Non-pigmented ciliary epithelial cell (primary cell): ENCODE measurements at places on chromosomes 2 and 18.
A peak's percentile ranks its signal among the peaks of the same experiment; 100 is the strongest.

DNA sequence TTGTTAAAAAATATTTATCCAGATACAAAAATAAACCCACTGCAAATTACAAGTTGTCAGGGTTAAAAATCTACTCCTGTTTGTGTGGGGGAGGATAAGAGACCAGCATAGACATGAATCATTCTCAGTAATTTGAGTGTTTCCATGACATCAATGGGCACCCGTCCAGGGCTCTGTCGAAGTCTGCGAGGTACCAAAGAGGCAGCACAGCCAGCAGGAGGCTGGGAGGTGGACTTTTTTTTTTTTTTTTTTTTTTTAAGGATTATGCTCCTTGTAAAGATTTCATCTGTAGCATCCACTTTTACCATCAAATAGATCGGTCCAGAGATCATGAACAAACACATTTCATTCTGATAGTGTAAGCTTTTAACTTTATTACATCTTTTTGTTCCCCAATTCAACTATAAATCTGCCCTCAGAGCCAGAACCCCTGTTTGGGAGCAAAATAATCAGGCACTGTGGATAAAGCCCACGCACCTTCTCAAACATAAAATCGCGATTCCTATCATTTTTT, 182.0 kb downstream of the TCF4 start:
- peak; percentile 89 for DNase-seq

DNA sequence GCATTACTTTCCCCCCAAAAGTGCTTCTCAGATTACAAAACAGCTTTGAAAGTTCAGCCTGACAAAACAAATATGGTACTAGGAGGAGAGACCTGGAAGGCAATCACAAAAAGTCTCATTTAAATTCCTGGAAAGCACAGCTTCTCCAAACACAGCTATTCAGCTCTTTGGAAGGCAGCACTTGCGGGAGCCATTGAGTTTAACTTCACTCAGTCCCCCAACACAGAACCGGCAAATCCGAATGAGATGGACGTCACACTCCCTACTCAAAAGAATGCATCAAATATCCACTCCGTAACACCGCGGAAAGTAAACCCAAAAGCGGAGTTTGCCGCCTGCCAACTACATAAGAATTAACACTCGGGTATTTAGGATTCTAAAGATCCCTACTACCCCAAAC, 638 bp downstream of the ST6GAL2 start:
- peak; percentile 5 for DNase-seq

DNA sequence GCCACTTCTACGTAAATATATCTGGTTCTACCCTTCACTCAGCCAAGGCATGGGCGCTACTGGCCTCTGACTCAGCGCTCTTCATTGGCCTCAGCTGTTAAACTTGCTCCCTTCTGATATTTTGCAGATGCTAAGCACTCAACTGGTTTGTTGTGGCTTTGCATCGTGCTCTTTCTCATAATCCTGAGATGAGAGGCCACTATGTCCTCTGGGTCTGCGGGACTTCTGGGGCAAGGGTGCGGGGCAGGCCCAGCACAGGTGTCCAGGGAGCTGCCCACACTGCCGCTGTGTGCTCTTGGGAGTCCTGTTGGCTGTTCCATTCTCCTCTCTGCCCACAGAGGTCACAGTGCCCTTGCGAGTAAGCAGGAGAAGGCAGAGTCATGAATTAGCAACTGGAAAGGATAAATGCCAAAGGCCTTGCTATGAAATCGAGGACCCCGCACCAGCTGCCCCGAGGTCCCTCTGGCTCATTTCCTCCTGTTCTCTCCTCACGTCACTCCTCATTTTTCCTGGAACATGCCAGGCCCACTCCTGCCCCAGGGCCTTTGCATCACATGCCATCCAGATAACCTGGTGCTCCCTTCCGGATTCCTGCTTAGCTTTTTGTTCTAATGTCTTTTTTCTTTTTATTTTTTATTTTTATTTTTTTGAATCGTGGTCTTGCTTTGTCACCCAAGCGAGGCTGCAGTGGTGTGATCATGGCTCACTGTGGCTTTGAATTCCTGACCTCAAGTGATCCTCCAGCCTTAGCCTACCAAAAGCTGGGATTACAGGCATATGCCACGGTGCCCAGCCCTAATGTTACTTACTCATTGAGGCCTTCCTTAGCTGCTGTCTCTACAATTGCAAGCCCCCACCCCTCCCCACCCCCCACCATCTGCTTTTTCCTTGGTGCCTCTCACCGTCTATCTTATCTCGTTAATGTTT, 34.9 kb upstream of the MAT2A start:
- DNase-seq = no peak

DNA sequence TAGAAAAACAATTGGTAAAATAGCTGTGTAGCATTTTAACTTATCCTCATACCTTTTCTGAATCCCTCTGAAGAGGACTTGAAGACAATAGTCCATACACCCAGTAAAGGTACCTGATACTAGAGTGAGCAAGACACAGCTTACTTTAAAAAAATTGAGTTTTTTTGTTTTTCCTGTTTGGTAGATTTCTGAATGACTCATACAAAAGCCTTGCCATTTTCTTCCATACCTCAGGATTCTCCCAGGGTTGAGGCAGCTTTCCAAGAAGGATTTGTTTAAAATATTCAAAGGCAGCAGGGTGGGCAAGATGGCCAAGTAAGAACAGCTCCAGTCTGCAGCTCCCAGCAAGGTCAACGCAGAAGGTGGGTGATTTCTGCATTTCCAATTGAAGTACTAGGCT, 551.0 kb upstream of the LRATD1 start:
- peak; percentile 5 for DNase-seq

DNA sequence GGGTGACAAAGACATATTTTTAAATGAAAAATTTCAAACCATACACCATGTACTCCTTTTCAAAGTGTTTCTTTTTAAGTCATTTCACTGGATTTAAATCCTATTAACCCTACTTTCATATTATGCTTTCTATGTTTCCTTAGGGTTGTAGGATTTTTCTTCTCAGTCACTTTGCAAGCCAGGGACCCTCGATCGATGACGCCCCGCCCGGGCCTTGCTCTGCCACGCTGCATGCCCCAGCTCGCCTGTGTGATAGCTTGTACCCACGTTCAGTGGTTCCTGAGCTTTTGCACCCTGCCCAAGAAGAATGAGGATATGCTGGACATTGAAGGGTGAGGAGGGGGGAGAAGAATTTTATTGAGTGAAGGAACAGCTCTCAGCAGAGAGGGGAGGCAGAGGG, 568.0 kb downstream of the TRIB2 start:
- no peak for DNase-seq

DNA sequence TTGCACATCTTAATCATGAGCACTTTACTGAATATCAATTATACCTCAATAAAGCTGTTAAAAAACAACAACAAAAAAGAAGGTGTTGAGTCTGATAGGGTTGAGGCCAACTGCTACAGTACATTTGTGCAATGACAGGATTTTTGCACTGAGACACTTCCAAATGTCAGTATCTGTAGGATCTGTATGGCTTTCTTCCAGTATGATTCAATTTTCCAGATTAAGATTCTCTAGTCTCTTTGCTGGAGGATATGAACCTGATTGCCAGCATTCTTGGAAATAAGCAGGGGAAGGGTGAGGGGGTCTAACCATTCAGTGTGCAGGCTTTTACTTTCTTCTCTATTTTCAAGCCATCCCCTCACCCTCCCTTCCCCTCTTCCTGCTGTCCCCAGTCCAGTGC, 85.1 kb downstream of the SEMA4F start:
- DNase-seq = no peak

DNA sequence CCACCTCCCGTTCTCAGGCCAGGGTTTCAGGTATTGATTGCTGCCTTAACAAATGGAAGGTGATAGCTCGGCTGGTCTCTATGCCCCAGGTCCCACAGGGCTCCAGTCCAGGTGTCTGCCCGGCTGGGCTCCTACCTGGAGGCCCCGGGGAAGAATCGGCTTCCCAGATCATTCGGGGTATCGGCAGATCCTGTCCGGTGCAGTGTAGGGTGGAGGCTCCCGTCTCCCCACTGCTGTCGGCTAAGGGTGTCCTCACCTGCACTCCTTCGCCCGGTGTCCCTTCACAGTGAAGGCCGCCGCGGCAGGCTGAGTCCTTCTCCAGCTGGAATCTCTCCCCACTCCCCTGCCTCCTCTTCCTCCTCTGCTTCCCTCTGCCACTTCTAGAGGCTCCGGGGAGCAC, 573.9 kb upstream of the SALL3 start:
- no peak for DNase-seq

- DNase-seq = no peak
Observed at GRCh38 chr2:96760986-96761832, 507 bp downstream of the CNNM4 start.

DNA sequence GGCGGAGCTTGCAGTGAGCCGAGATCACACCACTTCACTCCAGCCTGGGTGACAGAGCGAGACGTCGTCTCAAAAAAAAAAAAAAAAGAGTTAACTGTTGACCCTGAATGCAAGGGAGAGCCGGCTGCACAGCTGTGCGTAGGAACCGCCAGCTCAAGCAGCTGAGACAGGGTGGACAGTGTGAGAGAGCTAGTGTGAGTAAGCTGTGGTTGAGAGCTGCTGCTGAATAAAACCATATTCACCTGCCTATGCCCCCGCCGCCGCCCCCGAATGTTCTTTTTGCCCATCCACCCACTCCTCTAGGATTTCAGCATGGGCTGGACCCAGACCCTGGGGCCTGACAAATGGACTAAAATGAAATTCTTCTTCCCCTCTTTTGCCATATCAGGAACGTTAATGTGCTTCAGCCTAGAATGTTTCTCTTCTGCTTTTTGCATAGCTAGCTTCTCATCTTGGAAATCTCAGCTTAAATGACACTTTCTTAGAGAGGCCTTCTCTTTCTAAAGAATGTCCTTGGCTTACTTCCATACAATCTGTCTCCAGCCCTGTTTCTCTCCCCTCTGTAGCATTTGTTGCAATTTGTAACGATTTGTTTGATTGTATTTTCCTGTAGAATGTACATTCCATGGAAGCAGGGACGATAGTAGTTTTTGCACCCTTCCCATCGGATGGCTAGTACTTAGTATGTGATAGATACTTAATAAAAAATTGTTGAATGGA, 142.7 kb downstream of the KLHL14 start:
- no peak for DNase-seq

DNA sequence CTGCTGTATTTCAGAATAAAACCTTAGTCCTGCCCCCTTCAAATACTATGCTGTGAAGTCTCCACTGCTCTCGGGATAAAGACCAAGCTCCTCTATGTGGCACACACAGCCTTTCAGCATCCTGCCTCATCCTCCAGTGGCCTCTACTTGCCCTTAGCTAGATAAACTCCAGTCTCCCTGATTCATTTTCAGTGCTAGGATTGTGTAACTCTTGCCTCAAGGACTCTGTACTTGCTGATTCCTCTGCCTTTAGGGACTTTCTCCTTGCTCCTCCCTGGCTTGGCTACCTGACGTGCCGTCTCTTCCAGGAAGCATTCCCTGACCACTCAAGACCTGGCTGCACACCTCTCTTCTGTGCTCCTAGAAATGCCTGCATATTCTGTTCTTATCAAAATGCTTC, 416.7 kb downstream of the MTX2 start:
- no peak for DNase-seq

DNA sequence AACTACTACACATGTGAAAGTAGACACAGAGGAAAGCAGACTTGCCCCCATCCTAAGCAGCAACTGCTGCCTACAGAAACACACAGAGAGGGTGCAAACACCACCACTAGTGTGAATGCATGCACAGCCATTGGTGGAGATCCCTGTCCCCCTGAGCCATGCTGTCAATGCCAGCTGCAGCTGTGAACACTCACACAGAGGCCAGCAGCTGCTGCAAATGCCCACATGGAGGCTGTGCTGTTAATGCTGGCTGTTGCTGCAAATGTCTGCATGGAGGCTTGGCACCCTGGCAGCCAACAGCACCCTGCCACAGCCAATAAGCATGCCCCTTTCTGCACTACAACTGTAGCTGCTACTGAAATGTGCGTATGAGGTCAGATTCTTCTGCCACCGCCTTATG, 355.0 kb downstream of the LNPK start:
- no peak for DNase-seq

GRCh38 chr2:215749092-215749957, 264.0 kb downstream of the MREG start:
- DNase-seq = no peak

- DNase-seq = no peak
Observed at GRCh38 chr2:211591426-211591825, 947.2 kb downstream of the ERBB4 start.

DNA sequence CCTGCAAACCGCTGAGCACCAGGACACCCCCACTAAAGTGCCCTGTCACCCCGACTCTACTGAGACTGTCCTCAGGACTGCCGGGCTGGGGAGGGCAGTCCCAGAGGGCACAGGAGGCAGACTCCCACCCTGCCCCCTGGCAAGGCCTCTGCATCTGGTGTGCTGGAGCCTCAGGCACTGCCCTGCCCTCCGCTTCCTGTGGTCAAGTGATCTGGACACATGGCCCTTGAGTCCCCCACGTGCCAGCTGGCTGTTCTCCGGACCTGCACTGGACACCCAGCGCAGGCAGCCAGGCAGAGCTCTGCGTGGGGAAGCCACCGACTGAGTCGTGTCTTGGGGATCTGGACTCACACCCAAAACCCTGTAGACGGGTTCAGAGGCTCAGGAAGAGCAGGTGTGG, 217.7 kb downstream of the TWIST2 start:
- DNase-seq = no peak

DNA sequence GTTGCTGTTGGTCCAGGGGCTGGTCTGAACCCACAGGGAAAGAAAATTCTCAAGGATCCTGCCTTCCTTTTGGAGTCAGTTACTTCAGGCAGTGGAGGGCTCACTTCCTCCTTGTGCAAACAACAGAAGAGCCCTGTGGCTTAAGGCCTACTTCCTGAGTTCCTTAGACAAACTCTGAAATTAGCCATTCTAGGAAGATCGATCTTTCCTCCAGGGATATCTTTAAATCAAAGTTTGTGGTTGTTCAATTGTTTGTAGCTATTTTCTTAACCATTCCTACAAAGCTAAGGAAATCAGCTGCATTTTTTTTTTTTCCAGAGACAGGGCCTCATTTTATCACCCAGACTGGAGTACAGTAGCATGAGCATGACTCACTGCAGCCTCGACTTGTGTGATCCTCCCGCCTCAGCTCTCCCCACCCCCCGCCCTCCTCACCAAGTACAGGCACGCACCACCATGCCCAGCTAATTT, 156.0 kb downstream of the TANC1 start:
- DNase-seq = peak; percentile 78

DNA sequence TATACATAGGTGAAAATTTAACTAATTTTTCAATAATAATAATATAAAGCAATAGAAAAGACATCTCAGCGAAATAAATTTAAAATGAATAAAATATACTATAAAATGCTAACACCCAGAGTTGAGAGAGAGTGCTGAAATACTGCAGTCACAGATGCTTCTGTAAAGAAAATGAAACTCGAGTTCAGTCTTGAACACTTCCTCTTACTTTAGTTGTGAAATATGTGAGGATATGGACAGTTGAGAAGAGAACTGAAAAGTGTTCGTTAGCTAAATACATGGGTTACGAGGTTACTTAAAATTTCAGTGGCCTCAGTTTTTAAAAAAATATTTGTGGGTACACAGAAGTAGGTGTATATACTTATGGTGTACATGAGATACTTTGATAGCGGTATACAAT, 106.8 kb downstream of the DNAH7 start:
- no peak for DNase-seq

GRCh38 chr18:69401972-69402532, 1.4 kb downstream of the DOK6 start:
- DNase-seq = no peak
